ENCODE measurements at places on chromosomes 1 and 21.
A peak's percentile ranks its signal among the peaks of the same experiment; 100 is the strongest.

- DNase-seq = no peak
These were observed 121.7 kb downstream of the SIPA1L2 start for GRCh38 chr1:232508130-232508701.

DNA sequence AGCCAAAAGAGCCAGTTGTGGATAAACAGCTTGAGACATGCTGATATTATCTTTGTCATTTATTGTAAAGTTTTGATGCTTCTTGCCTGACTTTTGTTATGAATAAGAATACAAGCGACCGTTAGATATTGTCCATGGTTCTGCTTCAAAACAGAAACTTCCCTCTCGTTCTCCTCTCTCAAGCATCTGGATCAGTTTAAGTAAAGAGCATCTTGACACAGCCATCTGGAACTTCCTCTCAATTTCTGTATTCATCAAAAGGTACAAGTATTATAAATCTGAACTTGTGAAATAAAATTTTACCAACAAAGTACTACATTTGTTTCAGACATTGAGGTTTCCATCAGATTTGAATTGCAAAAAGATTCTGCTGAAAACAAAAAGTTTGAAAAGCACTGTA lies 36.4 kb upstream of the CLDN14 start:
- no peak for DNase-seq

- no peak for DNase-seq
These were observed 353.4 kb upstream of the NEGR1 start for GRCh38 chr1:72635719-72636118.

DNA sequence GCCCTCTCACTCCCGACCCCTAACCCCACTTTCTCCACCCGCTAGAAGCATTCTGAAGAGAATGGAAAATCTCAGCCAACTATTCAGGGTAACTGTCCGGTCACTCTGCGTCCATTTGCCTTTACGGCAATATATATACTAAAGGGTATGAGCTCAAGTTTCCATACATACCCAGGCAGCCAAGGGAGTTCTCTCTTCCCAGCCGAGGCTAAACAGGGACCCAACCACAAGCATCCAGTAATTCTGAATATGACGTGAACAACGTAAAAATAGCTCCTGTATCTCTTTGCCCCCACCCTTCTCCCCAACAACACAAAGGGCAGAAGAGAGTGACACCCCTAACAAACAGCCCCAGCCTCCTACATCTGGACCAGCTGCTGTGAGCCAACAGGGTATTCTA lies 67.7 kb downstream of the SSBP3 start:
- no peak for DNase-seq

DNA sequence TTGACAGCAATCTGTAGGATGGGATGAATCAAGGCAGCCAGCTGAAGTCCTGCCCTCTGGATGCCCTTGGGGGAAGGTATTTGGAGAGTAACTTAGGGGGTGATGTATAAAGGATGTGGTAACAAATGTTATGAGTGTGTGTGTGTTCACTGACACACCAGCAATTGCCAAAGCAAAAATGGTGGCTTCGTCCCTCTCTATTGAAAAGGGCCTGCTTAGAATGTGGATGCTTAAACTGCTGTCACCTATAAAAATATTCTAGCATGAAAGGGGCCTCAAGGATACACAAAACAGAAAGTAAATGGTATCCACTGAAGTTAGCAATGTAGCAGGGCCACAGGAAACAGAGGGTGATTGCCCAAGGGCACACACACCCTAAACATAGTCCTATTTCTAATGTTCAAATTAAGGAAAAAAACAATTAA lies 15.1 kb upstream of the AIM2 start:
- DNase-seq = no peak

GRCh38 chr1:183912265-183912886 lies 107.5 kb downstream of the RGL1 start:
- DNase-seq = no peak

- no peak for DNase-seq
These were observed 30.1 kb upstream of the ENO1 start for GRCh38 chr1:8908388-8909151.

DNA sequence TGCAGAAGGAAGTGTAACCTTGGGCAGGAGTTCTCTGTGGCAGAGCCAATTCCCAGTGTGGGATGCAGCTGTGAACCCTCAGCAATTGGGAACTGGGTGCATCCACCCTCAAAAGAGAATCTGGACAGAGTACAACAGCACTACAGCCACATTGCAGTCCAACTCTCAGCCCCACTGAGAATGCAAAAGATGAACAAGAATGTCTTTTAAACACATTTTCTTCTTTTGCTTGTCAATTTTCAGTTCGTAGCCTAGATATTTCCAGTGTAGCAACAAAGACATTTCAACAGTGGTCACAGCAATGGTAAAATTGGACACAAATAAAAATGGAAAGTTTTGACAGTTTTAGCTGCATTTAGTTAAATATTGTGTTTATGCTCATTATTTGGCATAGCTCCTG lies 114.0 kb upstream of the APP start:
- no peak for DNase-seq

DNA sequence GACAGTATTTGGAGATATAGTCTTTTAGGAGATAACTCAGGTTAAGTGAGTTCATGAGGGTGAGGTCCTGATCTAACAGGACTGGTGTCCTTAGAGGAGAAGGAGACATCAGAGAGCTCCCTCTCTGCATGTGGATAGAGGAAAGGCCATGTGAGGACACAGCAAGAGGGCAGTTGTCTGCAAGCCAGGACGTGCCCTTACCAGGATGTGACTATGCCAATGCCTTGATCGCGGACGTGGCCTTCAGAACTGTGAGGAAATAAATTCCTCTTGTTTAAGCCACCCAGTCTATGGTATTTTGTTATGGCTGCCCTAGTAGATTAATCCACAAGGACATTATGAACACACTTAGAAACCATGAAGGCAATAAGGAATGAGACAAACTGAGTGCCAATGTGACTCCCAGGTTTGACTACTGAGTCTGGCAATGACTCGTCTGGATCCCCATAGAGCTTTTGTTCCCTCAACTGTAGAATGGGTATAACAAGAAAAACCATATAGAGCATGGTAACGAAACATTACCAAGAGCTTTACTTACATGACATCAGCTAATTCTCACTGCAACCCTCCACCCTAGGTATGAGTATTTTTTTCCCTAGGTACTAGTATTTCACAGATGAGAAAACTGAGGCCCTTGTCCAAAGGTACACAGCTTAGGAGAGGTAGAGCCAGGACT lies 6.5 kb downstream of the URB1 start:
- no peak for DNase-seq

- no peak for DNase-seq
These were observed 46.9 kb upstream of the DISP3 start for GRCh38 chr1:11431941-11432507.

DNA sequence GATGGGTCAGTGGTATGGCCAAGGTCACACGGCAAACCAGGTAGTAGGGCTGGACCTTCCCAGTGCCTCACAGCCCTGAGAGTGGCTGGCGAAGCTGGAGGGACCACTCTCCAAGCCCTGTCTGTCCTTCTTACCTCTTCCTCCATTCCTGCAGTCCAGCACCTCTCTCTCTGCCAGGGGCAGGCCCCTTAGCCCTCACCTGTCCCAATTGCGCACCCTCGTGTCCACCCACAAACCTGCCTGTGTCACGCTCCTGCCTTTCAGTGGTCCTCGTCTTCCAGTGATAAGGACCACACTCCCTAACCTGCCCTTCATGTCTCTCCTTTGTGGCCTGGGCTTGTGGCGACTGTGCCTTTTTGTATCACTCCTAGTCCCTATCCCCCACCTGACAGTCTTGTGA lies 3.4 kb downstream of the PODN start:
- no peak for DNase-seq

DNA sequence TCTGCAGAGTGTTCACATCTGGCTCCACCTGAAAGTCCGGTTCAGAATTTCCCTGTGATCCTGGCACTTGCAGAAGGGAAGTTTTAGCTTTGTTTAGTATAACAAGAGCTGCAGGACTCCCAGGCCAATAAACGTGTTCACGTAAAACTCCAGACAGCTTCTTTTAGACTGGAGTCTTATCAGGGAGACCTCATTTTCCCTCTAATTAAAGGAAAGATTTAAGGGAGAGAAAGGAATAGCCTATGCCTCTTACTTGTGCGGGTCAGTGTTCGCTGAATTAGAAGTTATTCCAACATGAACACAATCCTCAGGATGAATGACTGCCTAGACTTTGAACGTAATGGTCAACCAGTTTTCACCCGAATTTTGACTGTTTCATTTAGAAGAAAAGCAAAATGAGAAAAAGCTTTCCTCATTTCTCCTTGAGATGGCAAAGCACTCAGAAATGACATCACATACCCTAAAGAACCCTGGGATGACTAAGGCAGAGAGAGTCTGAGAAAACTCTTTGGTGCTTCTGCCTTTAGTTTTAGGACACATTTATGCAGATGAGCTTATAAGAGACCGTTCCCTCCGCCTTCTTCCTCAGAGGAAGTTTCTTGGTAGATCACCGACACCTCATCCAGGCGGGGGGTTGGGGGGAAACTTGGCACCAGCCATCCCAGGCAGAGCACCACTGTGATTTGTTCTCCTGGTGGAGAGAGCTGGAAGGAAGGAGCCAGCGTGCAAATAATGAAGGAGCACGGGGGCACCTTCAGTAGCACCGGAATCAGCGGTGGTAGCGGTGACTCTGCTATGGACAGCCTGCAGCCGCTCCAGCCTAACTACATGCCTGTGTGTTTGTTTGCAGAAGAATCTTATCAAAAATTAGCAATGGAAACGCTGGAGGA lies 202.1 kb upstream of the SGIP1 start:
- DNase-seq = peak; percentile 47

GRCh38 chr1:214021321-214021720 lies 33.5 kb downstream of the PROX1 start:
- DNase-seq = no peak

DNA sequence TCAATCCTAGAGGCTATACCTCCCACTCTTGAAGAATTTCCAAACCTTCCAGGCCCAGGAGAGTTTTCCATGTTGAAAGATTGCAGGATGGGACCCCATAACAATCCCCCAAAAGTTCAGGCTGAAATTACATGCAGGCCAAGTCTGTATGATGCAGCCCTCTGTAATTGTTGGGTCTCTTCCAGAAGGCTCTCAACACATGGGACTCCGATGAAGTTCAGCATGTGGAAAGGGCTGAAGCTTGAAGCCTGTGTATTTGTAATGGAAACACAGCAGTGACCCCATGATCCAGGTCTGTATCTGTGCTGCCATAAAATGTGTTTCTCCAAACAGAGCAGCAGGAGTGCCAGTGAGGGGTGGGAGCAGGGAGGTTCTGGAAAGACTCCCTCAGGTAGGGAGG lies 202.5 kb upstream of the LYPLAL1 start:
- DNase-seq = no peak

DNA sequence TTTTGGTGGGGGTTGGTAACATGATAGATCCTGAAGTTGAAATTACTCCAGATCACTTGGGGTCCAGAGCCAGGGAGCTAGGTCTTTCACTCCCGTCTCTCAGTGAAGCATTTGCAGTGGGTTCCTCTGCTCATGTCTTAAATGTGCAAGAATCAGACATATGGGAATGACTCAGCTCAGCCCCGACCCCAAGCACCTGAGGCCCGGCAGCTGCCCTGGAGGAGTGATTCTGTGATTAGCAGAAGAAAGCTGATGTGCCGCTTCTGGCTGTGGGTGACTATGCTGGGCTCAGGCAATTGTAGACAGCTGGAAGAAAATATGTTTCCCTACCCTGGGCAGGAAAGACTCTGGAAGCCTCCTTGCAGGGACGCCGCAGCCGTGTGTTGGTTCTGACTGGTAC lies 601.7 kb downstream of the NPHP4 start:
- DNase-seq = no peak

GRCh38 chr1:7406641-7407543 lies 364.2 kb upstream of the VAMP3 start:
- DNase-seq = no peak

- no peak for DNase-seq
These were observed 73.8 kb upstream of the DUSP10 start for GRCh38 chr1:221815660-221816059.

- no peak for DNase-seq
These were observed 52.5 kb downstream of the LRRC8C start for GRCh38 chr1:89685461-89685860.

GRCh38 chr1:207006914-207007313 lies 25.6 kb downstream of the C1orf116 start:
- no peak for DNase-seq

DNA sequence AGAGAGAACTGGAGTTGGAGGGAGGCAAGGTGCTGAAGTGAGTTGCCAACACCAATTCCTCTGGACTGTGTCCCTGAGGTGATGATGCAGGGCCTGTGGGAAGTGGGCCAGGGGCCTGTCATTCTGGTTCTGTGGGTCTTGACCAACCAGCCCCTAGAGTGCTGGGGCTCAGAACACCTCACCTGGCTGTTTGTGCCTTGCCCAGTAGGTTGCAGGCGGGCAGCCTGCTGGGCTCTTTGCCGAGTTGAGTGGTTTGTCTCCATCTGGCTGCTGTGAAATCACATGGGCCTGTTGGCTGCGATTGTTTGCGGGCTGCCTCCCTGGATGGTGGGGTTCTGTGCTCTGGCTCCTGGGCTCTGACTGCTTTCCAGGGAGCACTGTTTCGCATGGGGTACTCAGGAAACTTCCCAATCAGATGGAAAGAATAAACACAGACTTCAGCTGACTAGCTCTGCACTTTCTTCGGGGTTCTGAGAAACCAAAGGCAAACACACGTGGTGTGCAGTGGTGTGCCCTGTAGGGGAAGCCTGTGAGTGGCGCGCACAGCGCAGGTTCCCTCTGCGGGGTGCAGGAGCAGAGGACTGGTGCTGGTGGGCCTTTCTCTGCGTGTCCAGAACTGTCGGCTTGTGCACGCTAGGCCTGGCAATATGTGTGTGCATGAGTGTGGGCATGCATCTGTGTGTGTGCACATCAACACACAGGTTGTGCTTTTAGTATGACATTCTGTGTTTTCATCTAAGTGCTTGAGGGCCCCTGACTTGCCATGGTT lies 95.1 kb downstream of the RHOU start:
- no peak for DNase-seq

DNA sequence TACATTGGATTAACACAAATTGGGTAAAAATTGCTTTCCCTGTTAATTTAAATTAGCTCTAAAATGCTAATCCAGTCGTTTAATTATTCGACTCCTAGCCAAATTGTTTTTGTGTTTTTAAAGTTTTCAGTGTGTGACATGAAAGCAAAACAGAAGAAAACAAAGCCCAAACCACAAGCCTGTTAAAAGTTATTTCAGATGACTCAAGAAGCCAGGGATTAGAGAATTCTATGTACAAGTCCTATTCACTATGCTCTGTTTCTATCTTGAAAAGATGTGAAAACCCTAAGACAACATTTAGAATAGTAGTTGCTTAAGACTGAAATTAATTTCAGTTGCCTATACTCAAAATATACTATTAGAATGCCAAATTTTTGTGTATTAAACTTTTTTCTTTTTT lies 294.8 kb upstream of the ADAMTS5 start:
- no peak for DNase-seq

GRCh38 chr1:247358920-247359319 lies 27.3 kb upstream of the ZNF496 start:
- no peak for DNase-seq

GRCh38 chr1:46173361-46173856 lies 1.5 kb upstream of the TSPAN1 start:
- peak; percentile 73 for DNase-seq

GRCh38 chr1:173997791-173998190 lies 24.4 kb downstream of the RC3H1 start:
- no peak for DNase-seq

Data from hepatic stellate cell (primary cell).